ENCODE measurements at places on chromosomes 3 and 15.

DNA sequence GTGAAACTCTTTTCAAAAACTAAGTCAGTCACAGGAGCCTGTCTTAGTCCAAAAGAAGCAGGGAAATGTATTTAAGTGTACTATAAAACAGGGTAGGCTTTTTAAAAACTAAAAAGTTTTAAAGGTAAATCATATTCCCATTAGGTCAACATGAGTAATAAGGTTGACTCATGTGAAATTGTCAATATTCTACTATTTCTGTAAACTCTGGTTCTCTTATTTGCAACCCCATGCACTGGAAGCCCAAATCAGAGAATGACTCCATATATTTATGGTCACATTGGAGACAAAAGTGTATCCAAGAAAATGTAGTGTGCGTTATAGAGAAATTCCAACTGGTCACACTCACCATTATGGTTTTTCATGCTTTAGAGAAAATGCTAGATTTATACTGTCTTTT, 600.3 kb upstream of the TGFBR2 start:
- no peak for DNase-seq

DNA sequence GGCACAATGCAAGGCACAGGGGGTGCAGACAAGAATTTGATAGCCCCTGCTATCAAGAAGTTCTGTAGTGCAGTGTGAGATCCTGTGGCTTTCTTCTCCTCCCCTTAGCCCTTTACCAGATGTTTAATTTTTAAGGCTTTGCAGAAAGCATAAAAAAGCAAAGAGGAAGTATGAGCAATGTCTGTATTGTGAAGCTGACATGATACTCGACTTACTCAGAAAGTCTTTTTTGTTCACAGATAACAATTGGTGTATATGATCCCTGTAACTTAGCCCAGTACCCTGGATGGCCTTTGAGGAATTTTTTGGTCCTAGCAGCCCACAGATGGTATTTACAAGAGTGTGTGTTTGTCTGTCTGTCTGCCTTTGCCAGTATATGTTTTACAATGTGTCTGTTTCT, 58.9 kb downstream of the ATG7 start:
- peak; percentile 37 for DNase-seq

GRCh38 chr15:53549697-53550305, 209.7 kb downstream of the WDR72 start:
- DNase-seq = no peak

DNA sequence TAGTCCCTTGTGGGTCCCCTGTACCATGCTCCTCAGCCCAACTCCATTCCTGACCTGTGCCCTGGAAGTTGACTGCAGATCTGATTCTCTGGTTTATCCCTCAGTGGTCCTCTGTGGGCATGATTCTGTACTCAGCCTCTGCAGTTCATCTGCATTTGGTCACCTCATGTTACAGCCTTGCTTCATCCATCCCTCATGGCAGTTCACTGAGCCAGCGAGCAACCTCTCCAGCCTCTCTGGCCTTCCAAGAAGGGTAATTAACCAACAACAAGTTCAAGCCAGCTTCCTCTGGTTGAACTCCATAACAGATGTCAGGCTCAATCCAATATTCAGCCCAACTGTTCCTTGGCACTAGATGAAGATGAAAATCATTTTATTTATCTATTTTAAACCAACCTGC, 509.5 kb downstream of the NTRK3 start:
- DNase-seq = no peak

DNA sequence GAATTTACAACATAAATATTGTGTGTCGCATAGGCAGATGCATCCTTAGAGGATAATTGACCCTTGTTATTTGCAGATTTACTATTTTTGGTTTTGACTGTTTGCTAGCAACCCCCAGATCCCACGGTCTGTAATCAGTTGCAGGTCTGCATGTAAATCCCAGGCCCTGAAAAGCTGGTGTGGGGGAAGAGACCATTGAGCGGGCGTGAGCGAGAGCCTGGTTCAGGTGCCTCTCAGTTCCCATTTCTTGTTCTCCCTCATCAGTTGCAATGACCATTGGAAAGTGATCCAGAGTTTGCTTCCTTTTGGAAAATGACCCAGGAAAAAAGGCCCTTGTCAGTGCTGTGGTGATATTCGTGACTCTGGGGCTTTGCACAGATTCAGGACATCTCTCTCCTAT, 238.9 kb downstream of the UACA start:
- DNase-seq = no peak

DNA sequence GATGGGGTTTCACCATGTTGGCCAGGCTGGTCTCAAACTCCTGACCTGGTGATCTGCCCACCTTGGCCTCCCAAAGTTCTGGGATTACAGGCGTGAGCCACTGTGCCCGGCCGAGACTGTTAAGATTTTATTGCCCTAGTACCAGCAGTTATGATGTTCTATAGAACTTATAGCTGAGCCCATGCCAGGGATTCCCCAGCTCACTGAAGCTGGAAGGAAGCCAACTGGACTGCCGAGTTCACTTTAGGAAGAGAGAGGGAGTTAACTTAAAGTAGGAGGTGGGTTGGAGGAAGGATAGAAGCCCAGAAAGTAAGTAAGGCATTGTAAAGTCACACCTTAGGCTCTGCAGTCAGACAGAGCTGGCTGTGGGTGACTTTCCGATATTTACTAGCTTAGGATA, 101.1 kb upstream of the BOC start:
- no peak for DNase-seq

DNA sequence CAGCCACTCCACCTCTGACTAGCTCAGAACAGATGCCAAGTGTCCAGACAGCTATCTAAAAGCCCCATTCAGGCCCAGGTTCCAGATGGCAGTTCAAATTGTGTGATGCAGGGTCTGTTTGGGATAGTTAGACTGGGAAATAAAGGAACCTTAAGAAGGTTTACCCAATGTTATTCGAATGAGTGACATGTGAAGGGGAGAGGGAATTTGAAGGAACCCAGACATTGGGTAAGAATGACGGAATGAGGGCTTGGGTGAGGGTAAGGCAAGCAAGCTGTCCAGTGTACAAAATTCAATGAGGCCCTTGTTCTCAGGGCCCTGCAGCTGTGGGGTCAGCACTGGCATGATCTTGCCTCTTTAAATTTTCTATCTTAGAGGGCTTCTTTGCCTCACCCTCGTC, 34.1 kb downstream of the ATP13A5 start:
- DNase-seq = no peak

- DNase-seq = no peak
Observed at GRCh38 chr3:46372492-46373359, 2.0 kb downstream of the CCR5 start.

- DNase-seq = no peak
Observed at GRCh38 chr15:68790242-68790575, 30.5 kb downstream of the ANP32A start.

DNA sequence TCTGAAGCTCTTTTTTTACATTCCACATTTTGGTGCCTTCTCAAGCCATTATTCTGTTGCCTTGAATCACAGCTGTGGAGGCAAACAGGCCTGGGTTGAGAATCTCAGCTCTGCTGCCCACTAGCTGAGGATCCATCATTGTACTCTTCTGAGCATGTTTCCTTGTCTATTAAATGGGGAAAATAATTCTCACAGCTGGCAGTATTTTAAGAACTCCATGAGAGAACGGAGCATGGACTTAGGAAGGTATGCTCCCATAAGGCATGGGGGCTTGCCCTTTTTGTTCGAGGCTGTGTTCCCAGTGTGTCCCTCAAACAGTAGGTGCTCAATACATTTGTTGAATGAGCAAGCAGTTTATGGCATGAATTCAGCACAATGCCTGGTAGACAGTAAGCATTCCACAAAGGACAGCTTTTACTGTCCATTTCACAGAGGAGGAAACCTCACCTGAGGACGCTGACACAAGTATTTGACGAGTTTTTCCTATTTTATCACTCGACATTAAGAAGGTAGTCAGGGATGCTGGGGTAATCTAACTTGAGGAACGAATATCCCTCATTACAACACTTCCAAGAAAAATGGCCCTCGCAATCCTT, 2.1 kb upstream of the PTPRG start:
- no peak for DNase-seq

- no peak for DNase-seq
Observed at GRCh38 chr3:45573591-45573990, 21.0 kb upstream of the LIMD1 start.

- DNase-seq = no peak
Observed at GRCh38 chr3:42662813-42663535, 9.5 kb downstream of the ZBTB47 start.

DNA sequence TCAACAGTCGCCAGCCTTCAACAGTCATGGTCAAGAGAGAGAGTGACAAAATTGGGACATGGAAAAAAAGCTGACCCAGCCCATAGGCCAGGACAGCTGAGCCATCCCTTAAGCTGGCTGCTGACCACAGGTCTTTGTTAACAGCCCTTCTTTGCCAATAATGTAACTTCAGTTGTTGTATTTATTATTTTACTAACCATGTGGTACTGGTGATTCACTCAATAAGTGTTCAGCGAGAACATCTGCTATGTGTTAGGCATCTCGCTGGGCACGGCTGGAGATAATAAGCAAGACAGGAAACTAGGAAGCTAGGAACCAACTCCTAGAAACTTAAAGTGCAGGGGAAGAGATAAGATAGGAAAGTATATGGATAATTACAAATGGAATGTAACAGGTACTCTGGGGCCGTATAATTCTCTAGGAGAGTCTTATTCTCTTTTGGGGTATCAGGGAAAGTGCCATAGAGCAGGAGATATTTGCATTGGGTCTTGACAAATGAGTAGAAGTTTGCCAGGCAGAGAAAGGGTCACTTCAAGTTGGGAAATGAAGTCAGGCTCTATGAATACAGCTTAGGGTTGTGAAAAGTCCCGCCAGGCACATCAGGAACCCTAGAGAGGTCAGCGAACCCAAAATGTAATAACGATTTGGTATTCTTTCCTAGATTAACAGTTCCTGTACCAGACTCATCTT, 84.0 kb upstream of the TRA2B start:
- DNase-seq = peak; percentile 93

- DNase-seq = no peak
Observed at GRCh38 chr3:64379221-64379620, 154.0 kb upstream of the PRICKLE2 start.

DNA sequence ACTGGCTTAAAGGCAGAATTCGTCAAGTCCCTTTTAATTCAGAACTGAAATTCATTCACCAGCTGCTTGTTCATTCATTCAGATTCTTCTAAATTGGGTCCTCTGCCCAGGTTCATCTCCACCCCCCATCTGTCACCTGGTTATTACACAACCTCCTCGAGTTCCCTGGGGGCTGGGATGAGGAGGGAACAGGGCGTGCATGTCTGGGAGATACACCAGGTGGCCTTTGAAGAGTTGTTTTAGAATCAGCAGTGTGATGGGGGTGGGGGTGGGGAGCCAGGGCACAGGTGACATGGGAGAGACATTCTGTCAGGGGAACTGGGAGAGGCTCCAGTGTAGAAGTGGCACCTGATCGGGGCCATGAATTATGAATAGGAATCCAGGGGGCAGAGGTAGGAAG, 8.2 kb downstream of the SNX33 start:
- DNase-seq = no peak

DNA sequence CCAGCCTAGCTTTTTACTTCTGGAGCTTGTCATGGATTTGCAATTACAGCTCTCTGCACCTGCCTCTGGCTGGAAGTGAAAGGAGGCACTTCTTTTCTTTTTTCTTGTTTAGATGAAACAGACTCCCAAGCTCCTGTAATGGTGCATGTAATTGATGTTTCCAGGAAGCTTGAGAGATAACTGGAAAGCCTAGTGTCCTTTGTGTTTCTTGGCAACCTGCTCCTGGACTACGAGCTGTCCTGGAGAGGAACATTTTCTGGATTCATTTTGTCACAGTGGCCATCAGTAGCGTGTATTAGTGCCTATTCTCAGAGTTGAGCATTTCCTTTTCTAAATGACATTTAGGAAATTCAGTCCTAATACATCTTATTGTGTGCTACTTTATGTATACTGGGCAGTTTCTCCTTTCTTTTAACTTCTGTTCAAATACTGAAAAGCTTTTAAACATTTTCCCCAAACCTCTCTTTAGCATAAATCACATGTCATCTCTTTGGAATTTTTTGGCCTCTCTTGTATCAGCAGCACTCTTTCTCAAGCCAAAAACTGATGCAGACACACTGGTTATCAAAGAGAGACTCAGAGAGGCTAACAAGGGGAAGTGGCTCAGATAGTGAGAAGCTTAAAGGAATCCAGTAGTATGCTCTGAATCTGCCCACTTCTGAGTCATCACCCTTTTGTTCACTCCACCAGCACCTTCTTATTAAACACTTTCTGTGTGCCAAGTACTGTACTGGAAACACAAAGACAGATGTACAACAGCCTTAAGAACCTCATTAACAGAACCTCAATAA, 62.6 kb upstream of the SLC2A2 start:
- DNase-seq = peak; percentile 99

- no peak for DNase-seq
Observed at GRCh38 chr3:178517665-178518334, 18.4 kb upstream of the KCNMB2 start.

DNA sequence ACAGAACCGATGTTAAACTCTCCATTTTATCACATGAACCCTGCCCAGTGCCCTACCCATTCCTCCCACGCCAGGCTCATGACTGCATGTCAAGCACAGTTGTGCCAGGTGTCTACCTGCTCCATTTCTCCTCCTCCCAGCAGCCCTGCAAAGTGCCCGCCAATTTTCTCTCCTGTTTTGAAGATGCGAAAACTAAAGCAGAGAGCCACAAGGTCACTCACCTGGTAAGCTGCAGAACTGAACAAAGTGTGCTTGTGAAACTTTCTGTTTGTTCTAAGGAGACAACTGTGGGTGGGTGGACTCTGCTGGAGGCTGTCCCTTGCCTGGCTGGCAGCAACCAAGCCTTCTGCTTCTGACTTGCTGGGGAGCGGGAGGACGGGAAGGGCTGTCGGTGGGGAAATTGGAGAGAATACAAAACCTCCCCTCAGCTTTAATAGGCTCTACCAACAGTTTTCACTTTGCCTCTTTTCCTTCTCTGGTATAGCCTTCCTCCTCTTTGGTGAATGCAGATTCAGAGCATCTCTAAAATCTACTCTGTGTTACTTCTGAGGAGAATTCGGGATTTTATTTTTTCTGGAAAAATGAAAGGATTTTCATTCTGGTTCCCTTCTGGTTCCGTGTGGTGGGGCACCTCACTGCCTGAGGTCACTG, 23.0 kb downstream of the LIMD1 start:
- DNase-seq = no peak

GRCh38 chr3:57078635-57079473, 18.4 kb downstream of the SPATA12 start:
- no peak for DNase-seq

DNA sequence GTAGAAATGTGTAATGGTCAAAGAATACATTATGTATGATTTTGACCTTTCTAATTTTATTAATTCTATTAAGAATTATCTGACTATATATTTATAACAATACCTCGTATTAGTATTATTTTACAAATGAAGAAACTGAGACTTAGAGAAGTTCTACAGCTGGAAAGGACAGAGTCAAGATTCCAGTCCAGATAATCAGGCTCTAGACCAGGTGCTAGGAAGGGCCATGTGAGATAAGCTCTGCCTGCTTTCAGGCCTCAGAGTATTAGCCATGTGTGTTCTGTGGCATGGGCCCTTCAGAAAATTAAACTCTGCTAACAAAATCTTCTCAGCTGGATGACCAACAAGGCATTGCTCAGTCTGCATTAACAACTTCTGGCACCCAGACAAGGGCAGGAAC, 87.5 kb downstream of the CD200R1L start:
- no peak for DNase-seq
